ENCODE measurements at places on chromosomes 11 and 22.

DNA sequence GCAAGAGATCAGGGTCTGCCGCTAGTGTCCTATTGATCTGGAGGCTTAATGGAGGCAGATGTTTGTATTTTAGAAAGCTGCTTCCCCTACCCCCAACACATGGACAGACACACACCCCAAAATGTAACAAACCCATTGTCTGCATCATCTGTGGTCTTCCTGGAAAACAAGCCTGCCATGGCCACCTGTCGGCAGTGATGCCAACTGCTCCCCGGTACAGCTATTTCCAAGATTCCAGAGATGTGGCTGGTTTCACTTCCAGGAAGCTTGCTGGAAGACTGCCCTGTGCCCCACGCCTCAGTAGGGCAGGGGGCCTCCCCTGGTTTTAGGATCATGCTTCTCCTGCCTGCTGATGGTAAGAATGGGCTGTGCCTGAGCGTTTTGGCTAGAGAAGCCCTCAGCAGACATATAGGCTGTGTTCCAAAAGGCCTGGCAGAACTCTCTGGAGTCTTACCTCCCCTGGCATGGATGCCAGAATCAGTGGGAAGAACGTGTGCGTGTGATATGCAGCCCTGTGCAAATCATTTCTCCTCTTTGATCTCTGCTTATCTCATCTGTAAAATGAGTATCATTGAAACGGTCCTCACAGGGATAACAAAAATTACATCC, 108.6 kb downstream of the FBXO7 start:
- DNase-seq: no peak

- DNase-seq: peak; percentile 95
These were observed at the start of gene DEPDC5 for GRCh38 chr22:31753634-31754501. TSS of gene DEPDC5 (plus strand) at chr22:31754019. CDS start at chr22:31754922, 903 bp downstream.

DNA sequence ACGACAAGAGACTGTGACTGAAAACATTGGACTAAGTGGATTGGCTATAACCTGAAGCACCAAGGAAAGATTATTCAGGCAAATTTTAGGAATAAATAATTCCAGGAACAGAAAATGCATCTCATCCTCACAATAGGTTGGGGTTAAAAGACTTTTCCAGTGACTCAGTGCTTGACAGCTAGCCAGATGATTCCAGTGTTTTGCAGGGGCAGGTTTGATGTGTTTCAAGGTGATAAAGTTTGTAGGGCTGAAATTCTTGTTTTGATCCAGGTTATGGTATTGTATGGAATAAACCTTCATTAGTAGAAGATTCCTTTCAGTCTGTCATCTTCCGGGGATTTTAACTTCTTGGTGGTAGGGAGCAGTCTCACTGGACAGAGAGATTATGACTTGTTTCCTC, 2.3 kb downstream of the EXT2 start:
- no peak for DNase-seq

DNA sequence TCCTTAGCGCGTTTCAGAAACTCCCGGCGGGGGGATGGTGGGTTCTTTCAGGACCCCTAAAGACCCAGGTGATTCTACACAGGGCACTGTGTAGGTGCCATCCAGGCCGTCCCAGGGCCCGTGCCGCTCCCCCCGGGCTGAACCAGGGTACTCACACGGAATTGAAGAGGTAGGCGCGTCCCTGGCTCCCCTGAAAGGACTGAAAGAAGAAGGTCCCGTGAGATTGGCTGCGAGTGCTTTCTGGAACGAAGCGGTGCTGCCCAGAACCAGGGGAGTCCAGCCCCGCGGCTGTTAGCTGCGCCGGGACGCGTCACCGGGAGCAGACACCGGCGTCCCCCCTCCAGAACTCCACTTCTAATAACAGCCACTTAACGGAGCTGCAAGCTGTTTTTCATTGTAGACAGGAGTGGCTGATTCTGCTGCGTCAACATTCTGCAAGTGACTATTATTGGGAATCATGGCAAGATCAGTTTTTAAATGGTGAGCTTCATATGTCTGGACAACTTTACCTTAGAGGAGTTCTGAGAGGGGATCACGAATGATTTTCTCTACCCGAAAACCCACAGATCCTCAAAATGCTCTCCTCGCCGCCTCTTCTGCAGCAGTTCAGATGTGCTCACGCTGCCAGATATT, 31.8 kb downstream of the YPEL1 start:
- DNase-seq: no peak

- no peak for DNase-seq
These were observed 164.7 kb upstream of the B3GAT1 start for GRCh38 chr11:134576721-134577171.

GRCh38 chr11:107804971-107805370, 53.6 kb downstream of the SLC35F2 start:
- DNase-seq: no peak

- DNase-seq: no peak
These were observed 244.7 kb downstream of the SOX6 start for GRCh38 chr11:16111690-16112089.

DNA sequence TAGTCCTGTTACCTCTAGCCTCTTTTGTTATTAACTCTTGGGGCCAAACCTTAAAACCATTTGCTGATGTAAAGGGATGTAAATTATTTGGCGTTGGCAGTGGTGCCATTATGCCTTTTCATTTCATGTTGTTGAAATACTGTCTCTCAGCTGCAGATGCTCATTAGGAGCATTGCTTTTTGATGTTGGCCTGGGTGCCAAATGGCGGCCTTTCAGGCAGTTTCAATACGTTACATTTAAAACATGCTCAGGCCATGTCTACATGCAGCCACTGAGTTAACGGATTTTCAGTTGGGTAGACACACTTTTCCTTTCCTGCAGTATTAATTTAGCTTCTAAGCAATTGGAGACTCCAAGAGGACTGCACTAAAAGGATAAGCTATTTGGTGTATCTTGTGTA, 5.3 kb downstream of the NCAM1 start:
- DNase-seq: no peak

DNA sequence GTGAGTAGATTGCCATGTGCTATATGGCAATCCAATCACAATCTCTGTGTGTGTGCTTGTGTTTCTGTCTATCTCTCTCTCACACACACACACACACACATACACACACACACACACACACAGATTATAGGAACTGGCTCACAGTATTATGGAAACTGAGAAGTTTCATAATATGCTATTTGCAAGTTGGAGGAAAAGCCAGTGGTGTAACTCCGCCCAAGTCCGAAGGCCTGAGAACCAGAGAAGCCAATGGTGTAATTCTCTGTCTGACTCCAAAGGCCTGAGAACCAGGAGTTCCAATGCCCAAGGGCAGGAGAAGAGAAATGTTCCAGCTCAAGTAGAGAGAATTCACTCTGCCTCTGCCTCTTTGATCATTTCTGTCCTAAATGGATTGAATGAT, 37.2 kb downstream of the GLYATL2 start:
- DNase-seq: no peak

DNA sequence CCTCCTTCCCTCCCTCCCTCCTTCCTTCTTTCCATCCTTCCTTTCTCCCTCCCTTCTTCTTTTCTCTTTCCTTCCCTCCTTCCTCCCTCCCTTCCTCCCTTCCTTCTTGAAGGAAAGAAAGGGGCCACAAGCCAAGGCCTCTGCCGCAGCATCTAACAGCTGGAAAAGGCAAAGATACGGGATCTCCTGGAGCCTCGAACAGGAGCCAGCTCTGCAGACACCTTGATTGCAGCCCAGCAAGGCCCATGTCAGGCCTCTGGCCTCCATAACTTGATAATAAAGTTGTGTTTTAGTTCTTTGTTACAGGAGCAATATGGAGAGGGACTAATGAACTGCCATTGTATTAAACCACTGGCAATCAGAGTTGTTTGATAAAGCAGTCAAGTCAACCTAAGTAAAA, 348.9 kb upstream of the B3GAT1 start:
- no peak for DNase-seq

DNA sequence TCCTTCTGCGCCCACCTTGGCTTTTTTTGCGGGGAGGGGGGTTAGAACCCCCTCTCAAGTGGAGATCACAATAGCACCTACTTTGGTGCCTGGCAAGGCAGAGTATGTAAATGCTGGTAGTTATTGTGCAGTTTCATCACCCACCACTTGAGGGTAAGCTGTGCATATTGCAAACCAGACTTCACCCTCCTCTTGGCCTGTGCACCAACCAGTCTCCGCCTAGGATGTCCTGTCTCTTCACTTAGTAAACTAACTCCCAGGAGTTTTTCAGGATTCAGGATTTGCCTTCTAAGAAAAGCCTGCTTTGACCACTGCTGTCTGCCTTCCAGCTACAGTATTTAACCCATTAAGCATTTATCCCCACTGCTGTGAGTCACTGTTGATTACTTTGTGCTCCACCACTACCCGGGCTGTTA, 2.0 kb upstream of the UBXN1 start:
- peak; percentile 85 for DNase-seq

- DNase-seq: no peak
These were observed 965 bp upstream of the PAMR1 start for GRCh38 chr11:35526370-35526792.

- DNase-seq: no peak
These were observed 10.9 kb upstream of the SOX6 start for GRCh38 chr11:16367252-16367651.

- no peak for DNase-seq
These were observed 34.4 kb downstream of the PPP2R1B start for GRCh38 chr11:111731821-111732220.

DNA sequence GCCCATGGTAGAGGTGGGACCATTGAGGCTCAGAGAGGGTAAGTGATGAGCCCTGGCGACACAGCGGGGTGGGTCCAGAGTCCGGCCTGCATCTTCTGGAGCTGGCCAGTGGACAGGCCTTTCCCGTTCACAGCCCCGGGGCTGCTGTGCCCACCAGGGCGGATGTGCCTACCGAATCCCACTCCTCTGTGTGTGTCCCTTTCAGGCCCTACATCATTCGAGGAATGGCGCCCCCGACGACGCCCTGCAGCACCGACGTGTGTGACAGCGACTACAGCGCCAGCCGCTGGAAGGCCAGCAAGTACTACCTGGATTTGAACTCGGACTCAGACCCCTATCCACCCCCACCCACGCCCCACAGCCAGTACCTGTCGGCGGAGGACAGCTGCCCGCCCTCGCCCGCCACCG, 11.9 kb upstream of the PPP6R3 start:
- no peak for DNase-seq

GRCh38 chr11:76978818-76979217, 55.4 kb upstream of the B3GNT6 start:
- no peak for DNase-seq

- DNase-seq: peak; percentile 24
These were observed 524 bp upstream of the SLC25A17 start for GRCh38 chr22:40819599-40820140.

- no peak for DNase-seq
These were observed 27.0 kb upstream of the POGLUT3 start for GRCh38 chr11:108525161-108525560.

GRCh38 chr22:31340360-31340759, 5.8 kb downstream of the PATZ1 start:
- DNase-seq: no peak

DNA sequence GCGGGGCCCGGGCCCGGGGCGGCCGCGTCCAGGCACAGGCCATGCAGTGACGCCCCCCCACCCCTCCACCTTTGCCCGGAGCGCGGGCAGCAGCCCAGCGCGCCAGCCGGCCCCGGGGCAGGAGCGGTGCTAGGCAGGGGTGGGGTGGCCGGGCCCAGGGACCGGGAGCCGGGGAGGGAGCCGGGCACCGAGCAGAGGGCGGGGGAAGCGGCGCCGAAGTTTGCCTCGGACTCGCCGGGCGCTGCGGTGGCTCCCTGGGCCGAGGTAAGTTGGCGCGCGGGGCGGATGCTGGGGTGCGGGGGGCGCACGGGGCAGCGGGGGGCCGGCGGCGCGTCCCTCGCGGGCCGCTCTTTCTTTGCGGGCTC, 332 bp downstream of the TEAD1 start:
- DNase-seq: peak; percentile 24

DNA sequence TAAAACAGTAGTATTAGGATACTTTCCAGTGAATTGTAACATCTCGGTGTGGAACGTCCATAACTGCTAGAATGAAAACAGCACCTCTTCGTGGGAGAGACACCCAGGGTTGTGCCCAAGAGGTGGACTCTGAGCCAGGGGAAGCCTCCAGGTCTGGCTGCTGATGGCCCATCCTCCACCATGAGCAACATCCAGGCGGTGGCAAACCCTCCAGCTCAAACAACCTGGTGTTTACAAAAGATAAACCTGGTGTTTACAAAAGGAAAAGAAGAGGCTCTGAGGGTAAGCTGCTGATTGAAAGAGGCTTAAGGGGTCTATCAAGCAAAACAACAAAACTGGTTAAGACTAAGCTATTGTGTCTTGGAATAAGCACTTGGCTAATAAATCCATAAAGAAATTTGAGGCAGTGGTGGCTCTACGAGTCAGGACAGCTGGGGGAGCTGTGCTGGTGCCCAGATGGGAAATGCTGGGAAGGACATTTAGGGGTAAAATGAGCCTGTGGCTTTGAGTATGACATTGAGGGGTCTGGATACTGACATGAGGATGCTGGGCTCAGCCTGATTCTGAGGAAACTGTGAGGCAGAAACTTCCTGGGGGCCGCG, 909.0 kb downstream of the BRD1 start:
- no peak for DNase-seq

DNA sequence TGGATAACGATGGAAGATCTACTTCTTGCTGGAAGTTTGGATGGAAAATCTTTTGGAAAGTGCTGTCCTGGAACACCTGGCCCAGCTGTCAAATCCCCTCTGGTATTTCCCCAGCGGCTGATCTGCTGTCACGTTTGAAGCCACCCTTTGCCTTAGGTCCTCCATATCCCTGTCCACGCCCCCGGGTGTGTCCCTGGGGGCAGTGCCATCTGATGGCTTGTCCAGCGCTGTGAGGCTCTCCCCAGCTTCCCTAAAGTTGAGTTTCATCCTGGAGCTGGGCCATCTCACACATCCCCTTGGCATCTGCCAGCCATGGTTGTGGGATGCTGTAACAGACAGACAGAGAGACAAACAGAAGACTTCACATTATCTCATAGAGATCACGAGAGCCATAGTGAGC, 3.1 kb upstream of the IGLL1 start:
- no peak for DNase-seq

GRCh38 chr11:35360055-35360530, 59.3 kb downstream of the SLC1A2 start:
- DNase-seq: no peak

- DNase-seq: no peak
These were observed 23.7 kb downstream of the NCF4 start for GRCh38 chr22:36884349-36885158.

- no peak for DNase-seq
These were observed 15.9 kb upstream of the CDC42EP2 start for GRCh38 chr11:65298655-65299179.

DNA sequence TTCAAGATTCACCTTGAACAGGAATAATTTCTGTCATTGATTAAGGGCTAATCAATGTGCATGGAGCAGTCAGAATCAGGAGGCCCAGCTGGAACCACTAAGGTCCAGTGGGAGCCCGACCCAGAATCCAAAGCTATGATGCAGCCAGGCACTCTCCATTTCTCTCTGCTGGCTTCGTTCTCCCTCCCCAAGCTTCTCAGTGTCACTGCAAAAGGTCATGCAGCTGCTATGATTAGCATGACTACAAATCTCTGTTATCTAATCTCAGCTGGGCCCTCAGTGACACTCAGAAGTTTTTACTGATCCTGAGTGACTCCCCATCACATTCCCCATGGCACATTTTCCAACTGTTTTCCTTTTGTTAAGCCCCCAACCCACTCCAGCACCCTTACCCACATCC, 31.1 kb upstream of the PRSS23 start:
- no peak for DNase-seq

Data from OCI-LY7 (cell line).